Anterior cingulate cortex (tissue), 58 donors: ENCODE measurements at places on chromosomes 5 and 9.

- DNase-seq = no peak
Observed at GRCh38 chr9:129962889-129963703, 79.9 kb downstream of the FNBP1 start.

DNA sequence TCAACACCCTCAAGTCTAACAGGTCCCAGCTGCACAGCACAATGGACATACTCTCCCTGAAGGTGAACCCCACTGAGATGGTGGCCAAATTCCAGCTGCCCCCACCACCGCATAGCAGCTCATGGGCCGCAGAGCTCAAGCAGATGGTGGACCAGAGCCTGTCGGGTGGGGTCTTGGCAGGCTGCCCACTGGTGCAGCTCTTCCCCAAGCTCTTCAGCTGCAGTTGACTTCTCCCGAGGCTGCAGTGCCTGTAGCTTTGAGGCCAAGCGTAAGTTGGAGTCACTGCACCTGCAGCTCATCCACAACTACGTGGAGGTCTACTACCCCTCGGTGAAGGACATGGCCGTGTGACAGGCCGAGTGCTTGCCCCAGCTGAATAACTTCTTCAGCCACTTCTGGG lies 56.6 kb upstream of the SPTLC1 start:
- DNase-seq = no peak

GRCh38 chr5:113153512-113154097 lies 177.0 kb downstream of the DCP2 start:
- no peak for DNase-seq

- no peak for DNase-seq
Observed at GRCh38 chr5:138435943-138436342, 2.9 kb upstream of the REEP2 start.

GRCh38 chr5:32461441-32462120 lies 17.0 kb upstream of the ZFR start:
- DNase-seq = no peak

- DNase-seq = no peak
Observed at GRCh38 chr5:64269164-64269563, 103.5 kb downstream of the RNF180 start.

- DNase-seq = no peak
Observed at GRCh38 chr5:80597500-80597899, 27.4 kb upstream of the ANKRD34B start.
